Nephron progenitor cell (in vitro differentiated cells): ENCODE measurements at places on chromosomes 16 and 17.

DNA sequence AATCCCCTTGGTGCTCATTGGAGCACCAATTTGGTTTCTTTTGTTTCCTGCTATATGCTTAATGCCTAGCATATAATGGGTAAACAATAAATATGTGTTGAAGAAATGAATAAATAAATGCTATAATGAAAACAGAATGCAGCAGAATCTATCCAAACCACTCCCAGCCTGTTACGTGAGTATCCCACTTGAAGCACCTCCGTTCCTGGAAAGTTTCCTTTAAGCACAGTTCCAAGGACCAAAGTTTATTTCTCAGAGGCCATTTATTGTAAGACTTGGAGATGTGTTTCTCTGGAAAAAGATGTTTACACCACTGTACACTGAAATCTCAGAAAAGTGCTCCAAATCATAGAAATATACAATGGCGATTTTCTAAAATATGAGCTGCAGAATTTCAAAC, 187.0 kb downstream of the SOX9 start:
- no peak for DNase-seq

GRCh38 chr17:65780111-65780510, 218.7 kb upstream of the AXIN2 start:
- DNase-seq = no peak

DNA sequence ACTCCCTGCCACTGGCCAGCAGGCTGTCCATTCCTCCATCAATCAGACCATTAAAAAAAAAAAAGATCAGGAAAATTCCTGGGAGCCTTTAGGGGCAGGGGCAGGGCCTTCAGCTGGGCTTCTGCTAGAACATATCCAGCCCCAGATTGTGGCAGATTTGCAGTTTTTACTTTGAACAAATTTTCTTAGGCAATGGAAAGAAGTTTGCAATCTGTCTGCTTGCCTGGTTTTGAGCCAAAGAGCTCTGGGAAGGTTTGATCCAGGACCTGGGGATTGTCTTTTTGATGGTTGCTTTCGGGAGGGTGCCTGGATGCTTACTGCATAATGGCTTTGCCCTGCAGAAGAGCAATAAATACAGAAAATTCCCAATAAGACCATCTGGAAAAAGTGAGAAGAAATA, 145.9 kb downstream of the SHISA9 start:
- DNase-seq = no peak

- DNase-seq = no peak
Measured at GRCh38 chr17:38621538-38621937, 15.8 kb upstream of the SRCIN1 start.

- DNase-seq = peak; percentile 36
Measured at GRCh38 chr17:81517339-81518112, 4.9 kb upstream of the ACTG1 start.

DNA sequence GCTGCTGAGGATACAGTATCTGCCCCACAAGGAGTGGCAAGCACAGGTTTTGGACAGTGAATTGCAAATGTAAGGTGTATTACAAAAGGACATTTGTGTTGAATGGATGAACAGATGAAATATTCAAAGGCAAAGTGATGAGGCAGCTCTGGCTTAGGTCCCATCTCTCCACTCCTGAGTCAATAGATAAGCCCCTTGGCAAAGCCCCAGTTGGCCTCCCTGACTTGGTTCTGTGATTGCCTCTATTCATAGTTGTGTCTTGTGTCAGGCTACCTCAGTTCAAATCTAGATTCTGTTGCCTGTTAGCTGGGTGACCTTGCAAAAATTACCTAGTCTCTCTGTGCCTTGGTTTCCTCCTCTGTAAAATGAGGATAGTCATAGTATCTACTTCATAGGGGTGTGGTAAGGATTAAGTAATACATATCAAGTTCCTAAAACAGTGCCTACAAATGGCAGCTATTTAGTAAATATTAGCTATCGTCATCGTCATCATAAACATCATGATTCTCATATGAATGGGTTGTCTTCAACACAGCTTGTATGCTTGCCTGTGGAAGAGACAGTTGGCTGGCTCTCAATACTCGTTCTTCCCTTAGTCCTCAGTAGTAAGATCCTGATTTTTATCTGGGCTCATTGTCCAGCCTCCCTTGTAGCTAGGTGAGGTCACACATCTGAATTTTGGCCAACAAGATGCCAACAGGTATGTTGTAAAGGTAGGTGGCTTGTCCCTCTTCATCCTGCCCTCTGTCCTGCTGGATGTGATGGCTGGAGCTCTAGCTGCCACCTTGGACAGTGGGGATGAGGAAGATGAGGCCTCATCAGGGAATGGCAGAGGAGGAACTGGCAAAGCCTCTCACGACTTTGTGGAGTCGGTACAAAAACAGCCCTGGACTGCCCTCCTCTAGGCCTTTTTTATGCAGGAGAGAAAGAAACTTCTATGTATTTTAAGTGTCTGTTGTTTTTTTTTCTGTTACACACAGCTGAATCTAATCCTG, 2.1 kb upstream of the MFAP4 start:
- no peak for DNase-seq

DNA sequence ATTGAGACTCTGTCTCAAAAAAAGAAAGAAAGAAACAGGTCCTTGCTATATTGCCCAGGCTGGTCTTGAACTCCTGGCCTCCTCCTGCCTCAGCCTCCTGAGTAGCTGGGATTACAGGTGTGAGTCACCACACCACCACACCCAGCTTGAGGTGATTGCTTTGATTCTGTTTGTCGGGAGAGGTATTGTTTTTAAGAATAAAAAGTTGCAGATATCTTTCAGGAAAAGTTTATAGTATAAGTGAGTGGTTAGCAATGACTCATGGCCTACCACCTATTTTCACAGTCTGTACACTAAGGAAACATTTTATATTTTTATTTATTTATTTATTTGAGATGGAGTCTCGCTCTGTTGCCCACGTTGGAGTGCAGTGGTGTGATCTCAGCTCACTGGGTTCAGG, 45.0 kb downstream of the RHOT1 start:
- no peak for DNase-seq

- no peak for DNase-seq
Measured at GRCh38 chr16:49663081-49664065, 192.5 kb downstream of the ZNF423 start.

GRCh38 chr17:79324194-79324593, 249.6 kb downstream of the ENGASE start:
- no peak for DNase-seq

DNA sequence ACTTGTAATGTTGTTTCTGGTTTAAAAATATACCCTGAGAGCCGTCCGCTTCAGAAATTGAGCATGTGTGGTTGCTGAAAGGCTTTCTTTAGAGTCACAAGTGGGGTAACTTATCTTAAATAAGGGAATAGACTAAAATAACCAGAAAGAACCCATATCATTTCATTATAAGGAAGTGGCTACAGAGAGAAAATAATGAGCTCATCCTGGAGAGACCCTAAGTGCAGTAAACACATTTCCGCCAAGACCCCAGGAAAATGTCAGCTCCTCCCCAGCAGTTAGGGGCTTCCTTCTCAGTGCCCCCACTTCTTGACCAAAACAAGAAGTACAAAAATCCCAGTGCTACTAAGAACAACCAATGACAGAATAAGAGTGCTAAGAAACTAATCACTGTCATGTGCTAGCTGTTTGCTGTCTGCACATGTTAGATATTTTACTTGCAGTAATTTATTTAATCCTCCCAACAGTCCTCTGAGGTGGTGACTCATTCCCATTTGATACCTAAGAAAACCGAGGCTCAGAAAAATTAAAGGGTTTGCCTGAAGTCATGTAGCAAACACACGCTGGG, 83.5 kb downstream of the CDYL2 start:
- DNase-seq = no peak

DNA sequence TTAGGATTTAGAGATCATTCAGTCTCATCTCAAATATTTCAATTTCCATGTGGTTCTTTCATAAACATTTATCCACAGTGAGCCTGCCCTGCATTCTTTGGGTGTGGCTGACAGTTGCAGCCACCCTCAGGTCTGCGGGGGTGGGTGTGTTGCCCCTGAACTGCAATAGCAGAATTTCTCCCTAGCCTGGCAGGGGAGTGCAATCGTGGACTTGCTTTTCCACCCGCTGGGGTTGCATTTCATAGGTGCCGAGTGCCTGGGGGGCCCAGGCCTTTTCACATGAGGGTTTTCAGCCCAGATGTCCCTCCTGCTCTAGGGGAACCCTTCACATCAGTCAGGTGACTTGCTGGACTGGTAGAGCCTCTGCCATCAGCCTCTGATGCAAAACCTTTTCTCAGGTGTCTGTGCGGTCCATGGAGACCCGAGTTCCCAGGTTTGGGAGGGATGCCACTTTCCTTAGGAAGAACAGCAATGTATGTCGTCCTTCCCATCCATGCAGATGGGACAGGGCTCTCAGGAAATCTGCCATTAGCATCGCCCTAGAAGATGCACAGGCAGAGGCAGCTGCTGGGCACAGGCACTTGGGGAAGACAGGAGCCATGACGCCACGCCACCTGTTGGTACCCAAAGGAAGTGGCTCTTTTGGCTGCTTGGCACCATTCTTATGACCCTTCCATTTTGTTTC, 2.4 kb upstream of the USP36 start:
- DNase-seq = peak; percentile 46

- no peak for DNase-seq
Measured at GRCh38 chr16:15907863-15908478, 19.6 kb upstream of the CEP20 start.

GRCh38 chr16:88356124-88356726, 26.5 kb upstream of the ZNF469 start:
- no peak for DNase-seq

- peak; percentile 38 for DNase-seq
Measured at GRCh38 chr16:49698453-49698815, 157.5 kb downstream of the ZNF423 start.

- DNase-seq = no peak
Measured at GRCh38 chr17:46139432-46140210, 53.6 kb downstream of the KANSL1 start.

DNA sequence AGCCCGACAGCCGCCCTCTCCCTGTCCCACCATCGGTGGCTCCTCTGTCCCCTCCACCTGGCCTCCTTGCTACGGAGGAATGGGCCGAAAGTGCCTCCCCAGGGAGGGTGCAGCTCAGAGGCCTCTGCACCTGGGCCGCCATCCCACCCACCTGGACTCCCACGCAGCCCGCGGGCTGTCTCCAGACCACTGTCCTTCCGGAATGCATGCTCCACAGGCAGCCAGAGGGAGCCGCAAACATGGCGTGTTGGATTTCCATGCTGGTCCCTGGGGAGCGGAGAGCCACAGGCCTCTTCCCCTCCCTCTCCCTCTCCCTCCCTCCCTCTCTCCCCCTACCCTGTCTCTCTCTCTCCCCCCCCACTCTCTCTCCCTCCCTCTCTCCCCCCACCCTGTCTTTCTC, 3.0 kb downstream of the SSTR5 start:
- no peak for DNase-seq

DNA sequence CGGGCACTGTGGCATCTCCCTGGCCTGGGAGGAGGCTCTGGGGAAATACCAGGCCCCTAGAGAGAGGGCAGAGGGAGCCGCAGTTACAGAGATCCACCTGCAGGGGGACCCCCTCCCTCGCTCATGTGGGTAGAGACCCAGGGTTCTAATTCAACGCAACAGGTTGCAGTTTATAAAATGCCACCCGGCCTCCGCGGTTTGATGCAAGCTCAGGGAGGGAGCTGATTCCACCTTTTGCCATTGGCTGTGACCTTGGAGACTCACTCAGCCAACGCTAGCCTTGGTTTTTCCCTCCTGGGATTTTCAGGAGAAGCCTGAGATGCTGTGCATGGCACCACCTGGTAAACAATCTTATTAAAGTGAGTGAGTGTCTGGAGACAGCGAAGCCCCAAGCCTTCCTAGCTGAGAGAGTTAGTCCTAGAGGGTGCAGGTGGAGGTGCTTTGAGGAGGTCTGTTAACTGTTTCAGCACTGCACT, 12.1 kb downstream of the TTLL6 start:
- peak; percentile 87 for DNase-seq
